Dorsolateral prefrontal cortex (tissue), 122 donors: ENCODE measurements at places on chromosomes 4 and X. TPM values are rescaled to one million over a fixed set of nuclear protein-coding genes. Genes with fewer than 3 reads are reported as not detected.

DNA sequence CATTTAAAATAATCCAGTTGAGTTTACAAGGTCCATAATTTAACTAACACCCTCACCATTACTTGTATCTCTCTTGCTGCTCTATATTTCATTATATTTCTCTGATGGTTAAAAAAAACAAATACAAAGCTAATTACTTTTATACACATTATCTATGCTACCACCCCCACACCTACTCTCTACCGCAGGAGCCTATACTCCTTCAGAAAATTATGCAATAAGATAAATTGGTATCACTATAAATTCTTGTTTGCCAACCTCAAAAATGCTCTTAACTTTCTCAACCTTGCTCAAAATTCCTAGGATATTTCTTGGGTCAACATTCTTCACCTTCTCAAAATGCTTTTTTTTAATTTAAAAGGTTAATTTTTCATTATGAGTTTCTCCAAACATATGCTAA is 282.7 kb downstream of the KCTD8 start:
- no peak for DNase-seq

Gene H2BW2
- not detected for total RNA-seq

Gene GAGE13
- not detected for total RNA-seq

GRCh38 chr4:29423836-29424721 is 1296.1 kb upstream of the PCDH7 start:
- no peak for DNase-seq

Gene AFP
- total RNA-seq, result not detected

- peak; percentile 10 for DNase-seq
Observed at GRCh38 chr4:142845293-142846107, 601 bp downstream of the INPP4B start.

DNA sequence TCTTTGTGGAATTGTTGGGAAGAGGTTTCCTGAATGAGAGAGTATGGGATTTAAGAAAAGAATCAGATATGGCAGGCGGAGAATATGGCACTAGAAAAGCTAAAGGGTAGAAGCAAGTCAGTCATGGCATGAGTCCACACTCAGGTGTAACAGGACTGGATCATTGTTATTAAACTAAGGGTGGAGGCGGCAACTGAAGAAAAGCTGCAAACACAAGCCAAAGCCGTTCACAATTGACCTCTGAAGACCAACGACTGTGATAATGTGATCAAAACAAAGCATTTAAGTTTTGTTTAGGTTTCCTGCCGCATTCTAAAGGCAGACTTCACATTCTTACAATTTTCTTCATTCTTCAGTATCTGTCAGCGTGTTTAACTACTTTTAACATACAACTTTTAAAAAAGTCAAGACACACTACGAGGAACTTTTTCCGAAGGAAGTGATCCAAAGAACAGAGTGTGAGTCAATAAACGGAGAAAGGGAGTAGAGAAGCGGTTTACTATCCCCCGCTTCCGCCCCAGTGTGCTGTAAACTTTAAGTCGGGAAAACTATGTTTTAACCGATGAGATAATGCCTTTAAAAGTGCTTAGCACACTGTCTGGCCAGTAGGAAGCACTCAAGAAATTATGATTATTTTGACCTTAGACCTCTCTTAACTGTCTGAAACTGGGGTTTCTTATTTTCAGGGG is 909 bp upstream of the SLAIN2 start:
- no peak for DNase-seq

DNA sequence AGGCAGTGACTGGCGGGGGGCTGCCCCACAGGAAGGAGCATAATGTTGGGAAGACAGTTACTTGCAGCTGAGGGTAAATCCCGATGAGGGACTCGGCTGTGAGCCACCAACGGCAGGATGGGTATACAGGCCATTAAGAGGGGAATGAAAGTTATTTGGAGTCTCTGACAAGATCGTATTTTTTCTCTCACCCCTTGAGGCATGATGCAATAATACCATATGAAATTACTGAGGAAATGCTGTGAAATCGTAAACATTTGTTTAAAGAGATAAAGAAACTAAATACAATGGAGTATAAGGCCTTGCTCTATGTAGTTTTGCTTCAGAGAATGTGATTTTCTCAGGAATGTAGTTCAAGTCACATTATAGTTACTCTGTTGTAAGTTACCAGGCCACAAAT is 12.7 kb downstream of the IL1RAPL1 start:
- no peak for DNase-seq

Gene GYPE
- total RNA-seq, result 0.34 TPM

DNA sequence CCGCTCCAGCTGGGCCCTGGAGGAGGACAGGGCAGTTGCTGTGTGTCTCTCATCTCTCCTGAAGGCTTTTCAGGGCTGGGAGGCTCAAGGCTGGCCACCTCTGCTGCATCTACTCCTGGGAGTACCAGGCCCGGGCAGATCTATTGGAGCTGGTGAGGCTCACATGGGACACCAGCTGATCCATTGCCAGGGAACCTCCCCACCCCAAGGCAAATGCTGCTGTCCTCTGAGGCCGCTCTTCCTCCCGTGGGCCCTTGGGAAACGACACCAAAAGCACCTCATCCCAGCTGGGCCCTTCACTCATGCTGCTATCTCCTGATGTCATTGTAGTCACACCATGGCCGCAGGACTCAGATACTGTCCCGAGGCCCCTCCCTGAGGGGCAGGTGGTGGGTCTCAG is 3.6 kb downstream of the UBL4A start:
- no peak for DNase-seq

Gene VEGFC
- total RNA-seq, result 2.4 TPM

- no peak for DNase-seq
Observed at GRCh38 chr4:100809506-100809905, 291.7 kb upstream of the EMCN start.

Gene DMRTC1
- 5.7 TPM for total RNA-seq

Gene REELD1
- total RNA-seq, result 0.22 TPM

GRCh38 chr4:37603070-37603468 is 83.1 kb downstream of the RELL1 start:
- DNase-seq, result peak; percentile 86

- no peak for DNase-seq
Observed at GRCh38 chrX:44946771-44947170, 73.8 kb downstream of the KDM6A start.

Gene TIGD4
- 2.4 TPM for total RNA-seq

GRCh38 chr4:76747563-76747962 is 150.4 kb downstream of the SOWAHB start:
- DNase-seq, result no peak

DNA sequence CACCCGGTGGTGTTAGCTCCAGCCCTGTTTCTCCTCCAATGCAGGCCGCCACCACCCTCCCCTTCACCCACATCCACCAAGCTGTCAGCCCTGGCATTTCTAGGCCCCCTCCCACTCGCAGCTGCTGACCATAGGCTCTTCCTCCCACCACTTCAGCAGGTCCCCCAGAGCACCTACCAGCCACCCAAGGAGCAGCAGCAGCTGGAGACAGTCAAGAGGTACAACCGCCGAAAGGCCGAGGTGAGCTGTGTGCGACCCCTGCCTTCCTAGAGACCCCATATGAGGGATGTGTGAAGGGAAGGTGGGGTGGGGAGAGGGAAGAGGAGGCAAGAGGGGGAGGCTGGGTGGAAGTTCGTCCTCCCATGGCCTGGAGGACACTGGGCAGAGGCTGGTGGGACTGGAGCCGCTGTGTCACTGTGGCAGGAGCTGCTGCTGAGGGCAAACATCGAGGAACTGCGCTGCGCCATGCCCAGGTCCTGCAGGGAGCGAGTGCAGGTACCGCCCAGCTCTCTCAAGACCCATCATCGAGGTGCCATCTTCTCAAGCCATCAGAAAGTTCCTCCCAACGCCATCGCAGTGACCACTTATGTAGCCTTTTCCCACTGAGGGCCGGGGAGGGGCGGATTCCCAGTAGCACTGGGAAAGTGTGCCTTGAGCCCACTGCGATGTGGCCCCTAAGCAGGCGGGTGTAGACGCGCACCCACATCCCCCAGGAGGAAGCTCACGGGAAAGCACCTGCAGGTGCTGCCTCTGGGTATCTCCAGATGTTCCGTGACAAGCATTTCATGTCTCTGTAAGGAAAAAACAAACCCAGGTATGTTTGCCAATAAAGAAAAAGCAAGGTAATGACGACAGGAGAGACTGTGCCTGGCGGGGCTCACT is 19.2 kb upstream of the RNF4 start:
- DNase-seq, result no peak

DNA sequence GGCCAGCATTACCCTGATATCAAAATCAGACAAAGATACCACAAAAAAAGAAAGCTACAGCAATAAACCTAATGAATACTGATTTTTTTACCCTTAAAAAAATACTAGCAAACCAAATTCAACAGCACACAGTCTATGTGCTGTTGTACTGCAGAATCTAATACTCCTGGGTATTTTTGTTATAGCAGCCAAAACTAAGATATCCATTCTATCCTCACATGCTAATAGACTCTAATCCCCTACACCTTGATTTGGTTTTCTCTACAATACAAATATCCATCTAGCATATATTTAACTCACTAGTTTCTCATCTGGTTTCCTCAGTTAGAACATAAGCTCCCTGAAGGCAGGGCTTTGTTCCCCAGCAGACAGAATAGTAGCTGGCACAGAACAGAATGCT is 12.4 kb downstream of the CLOCK start:
- DNase-seq, result no peak

DNA sequence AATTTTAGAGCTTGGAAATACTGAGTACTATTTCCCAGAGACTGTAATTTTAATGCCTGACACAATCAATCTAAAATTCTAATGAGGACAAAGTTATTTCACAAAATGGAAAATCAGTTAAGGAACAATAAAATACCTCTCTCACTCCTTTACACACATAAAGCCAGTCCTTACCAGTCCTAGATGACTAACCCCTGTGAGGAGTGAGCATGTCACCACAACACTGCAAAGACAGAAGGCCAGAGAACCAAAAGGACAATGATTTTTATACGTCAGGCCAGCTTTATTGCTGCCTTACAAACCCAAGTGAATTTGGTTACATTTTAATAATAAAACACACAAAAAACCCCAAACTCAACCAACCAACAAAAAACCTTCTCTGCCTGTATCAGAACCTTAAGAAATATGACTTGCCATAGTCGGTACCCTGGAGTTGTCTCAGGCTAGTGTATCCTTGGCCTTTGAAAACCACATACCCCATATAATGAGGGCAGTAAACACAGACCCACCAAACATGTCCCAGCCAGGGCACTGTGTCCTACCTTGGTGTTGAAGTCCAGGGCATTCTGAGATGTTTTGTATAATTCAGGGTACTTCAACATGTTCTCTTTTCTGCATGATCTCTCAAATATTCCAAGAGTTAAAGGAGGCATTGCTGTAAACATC is 57.6 kb downstream of the SHISA3 start:
- DNase-seq, result no peak

Gene CDKL2
- 27.4 TPM for total RNA-seq

- DNase-seq, result no peak
Observed at GRCh38 chr4:40831146-40831907, 81.6 kb downstream of the NSUN7 start.

Gene SHROOM2
- 19.3 TPM for total RNA-seq

- no peak for DNase-seq
Observed at GRCh38 chrX:109344678-109345077, 137.2 kb downstream of the GUCY2F start.

DNA sequence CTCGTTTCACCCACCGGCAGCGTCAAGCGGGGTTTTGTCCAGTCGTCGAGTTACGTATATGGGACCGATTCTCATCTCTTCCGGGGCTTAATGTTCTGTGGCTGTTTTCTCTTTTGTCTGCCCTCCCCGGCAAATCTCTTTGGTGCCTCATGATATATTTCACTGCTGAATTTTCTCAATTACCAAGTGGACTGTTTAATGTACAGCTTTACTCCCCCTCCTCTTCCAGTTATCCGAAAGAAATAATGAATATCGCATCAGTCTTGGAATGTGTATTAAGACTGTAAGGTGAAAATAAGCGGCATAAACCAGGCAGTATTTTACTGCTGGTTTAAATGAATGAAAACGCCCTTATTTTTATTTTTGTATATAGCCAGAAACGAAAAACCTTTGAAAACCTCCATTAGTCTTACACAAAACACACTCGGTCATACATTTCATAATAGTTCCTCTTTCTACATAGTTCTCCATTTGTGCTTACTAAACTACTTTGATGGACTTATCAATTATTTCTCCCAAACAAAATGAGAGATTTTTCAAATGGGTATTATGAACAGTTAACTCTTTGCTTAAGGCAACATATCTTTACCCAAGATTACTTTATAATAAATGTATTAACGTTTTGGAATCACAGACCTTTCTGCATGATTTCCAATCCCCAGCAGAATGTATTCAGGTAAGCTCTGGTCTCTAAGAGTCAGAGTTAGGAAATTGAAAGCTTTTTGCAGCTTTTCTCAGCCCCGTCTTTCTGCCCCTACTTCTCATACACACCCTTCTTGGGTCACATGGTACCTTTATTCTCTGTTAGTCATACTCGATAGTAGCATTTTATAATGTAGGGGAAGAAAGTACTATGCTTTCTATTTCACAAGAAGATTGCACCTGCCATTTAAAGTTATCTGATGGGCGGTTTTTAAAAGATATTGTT is 979 bp downstream of the RP2 start:
- no peak for DNase-seq

DNA sequence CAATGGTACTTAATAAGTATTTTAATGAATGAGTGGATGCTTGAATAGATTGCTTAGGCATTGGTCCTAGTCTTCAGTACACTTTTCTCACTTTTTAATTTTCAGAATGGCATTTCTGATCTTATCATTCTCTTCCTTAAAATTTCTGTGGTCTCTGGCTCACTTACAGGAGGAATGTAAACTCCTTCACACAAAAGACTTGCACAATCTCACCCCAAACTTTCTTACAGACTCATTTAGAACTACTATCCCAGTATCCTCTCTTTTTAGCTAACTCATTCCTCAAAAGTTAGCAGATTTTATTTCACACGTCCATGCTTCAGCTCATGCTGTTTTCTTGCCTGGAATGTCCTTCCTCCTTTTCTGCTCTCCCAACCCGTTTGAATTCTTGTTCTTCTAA is 350.1 kb downstream of the GRXCR1 start:
- DNase-seq, result no peak

Gene RHOXF2
- not detected for total RNA-seq

DNA sequence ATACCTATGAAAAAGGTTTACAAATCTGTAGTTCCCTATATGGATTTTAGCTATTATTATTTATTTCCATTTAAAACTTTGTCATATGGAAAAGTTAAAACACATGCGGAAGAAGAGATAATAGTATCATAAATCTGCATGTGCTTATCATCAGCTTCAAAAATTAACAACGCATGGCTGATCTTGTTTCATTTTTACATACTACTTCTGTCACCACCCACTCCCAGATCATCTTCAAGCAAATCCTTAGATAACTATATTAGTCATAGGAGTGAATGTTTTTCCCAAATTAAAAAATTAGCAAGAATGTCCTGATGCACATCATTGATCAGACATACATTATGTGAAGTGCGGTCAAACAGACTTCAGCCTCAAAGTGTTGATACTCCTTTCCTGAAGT is 24.6 kb upstream of the MOB1B start:
- DNase-seq, result no peak

Gene GPRASP3
- total RNA-seq, result 27.8 TPM

Gene PPP2R2C
- 262 TPM for total RNA-seq

Gene SOWAHD
- 1.1 TPM for total RNA-seq

- DNase-seq, result no peak
Observed at GRCh38 chrX:75365243-75365975, 91.5 kb downstream of the UPRT start.

GRCh38 chr4:88366460-88366859 is 12.2 kb upstream of the HERC6 start:
- DNase-seq, result no peak
